ENCODE measurements at places on chromosomes 5 and 9.

DNA sequence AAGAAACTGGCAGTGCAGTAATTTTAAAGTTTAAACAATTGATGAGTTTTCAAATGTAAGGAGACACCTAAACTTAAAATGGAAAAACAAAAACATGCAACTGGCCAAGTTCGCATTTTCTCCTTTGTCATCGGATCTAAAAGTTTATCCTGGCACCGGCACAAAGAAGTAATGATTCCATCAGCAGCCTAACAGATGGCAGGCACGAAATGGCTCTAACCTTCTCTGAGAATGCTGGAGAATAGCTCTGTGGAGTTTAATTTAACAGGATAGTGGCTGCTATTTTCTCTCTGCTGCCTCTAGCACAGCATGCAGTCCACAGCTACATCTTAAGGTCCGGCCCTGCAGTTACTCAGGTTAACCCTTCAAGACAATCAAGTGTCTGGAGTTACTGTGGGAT, 82.2 kb downstream of the PRELID2 start:
- no peak for DNase-seq

DNA sequence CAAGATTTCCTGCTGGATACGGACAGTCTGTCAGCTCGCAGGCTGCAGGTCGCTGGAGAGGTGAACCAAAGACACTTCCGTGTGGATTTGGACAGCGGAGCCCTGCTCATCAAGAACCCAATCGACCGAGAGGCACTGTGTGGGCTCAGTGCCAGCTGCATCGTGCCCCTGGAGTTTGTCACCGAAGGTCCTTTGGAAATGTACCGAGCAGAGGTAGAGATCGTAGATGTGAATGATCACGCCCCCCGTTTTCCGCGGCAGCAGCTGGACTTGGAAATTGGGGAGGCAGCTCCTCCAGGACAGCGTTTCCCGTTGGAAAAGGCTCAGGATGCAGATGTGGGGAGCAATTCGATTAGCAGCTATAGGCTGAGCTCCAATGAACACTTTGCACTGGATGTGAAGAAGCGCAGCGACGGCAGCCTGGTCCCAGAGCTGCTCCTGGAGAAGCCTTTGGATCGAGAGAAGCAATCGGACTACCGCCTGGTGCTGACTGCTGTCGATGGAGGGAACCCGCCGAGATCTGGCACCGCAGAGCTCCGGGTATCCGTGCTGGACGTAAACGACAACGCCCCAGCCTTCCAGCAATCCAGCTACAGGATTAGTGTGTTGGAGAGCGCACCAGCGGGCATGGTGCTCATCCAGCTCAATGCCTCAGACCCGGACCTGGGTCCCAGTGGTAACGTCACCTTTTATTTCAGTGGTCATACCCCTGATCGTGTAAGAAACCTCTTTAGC, 658 bp downstream of the PCDHGC4 start:
- no peak for DNase-seq

GRCh38 chr5:125510651-125511050, 764.2 kb upstream of the ZNF608 start:
- no peak for DNase-seq

DNA sequence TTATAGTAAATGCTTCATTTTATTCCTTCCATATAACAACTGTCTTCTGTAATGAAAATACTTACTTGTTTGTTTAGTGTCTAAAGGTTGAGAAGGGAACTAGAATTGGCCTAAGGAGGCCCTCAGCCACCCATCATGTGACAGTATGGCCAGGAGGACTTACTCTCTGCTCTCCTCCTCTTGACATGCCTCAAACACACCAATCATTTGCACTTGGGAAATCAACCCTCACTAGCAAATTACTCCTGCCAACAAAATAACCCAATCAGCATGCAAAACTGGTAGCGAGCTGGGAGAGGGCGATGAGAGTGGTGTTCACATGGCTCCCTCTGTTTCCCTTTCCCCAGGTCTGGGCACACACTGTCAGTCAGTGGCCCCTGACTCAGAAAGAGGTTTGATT, 58.6 kb upstream of the MEF2C start:
- no peak for DNase-seq

DNA sequence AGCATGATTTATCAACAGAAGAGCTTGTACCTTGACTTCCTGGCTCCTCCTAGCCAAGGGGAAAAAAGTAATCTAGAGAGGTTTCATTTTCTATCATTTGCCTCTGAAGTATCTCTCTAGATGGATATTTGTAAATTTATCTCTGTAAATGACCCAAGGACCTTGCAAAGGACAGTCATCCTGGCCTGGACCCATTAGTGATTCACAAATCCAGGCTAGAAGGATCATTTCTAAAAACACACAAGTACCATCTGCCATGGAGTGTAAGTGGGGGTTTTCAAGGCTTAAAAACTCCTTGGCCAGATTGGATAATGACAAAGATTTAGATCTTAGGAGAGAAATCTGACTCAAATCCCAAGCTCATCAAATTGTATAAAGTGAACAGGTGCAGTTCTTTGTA, 8.1 kb downstream of the TTC23L start:
- no peak for DNase-seq

GRCh38 chr9:81620002-81620390, 69.4 kb downstream of the TLE1 start:
- DNase-seq = peak; percentile 5

DNA sequence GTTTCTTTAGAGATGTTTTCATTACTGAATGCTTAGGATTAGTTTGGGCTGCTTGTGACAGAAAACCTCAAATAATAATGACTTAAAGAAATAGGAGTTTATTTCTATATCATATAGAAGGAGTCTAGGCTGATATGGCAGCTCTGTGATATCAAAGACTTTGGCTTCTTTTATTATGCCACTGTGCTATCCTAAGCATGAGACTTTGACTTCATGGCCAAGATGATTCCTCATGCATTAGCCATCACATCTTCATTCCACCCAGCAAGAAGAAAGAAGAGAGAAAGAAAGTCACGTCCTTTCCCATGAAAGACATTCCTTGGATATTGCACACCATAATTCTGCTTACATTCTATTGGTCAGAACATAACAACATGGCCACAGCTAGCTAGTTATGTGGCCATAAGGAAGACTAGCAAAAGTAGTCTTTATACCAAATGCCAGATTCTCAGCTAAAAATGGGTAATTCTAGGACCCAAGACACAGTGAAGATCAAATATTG, 76.2 kb downstream of the DAPK1 start:
- DNase-seq = no peak

DNA sequence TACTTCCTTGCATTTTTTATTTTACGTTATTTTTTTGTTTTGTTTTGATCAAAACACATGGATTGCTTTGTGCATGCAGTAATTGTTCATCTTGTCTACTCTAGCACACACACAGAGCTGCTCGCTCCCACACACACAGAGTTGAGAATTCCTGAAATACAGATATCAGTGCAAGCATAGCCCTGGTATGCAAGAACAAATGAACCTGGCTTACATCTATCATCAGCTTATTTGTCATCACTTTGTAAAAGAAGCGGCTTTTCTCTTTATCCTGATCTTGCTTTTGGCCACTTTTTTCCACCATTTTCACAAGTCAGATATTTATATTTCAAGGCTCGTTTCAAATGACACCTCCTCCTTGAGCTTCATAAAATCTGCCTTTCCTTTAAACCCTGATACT, 1435.7 kb downstream of the MAT2B start:
- DNase-seq = no peak

DNA sequence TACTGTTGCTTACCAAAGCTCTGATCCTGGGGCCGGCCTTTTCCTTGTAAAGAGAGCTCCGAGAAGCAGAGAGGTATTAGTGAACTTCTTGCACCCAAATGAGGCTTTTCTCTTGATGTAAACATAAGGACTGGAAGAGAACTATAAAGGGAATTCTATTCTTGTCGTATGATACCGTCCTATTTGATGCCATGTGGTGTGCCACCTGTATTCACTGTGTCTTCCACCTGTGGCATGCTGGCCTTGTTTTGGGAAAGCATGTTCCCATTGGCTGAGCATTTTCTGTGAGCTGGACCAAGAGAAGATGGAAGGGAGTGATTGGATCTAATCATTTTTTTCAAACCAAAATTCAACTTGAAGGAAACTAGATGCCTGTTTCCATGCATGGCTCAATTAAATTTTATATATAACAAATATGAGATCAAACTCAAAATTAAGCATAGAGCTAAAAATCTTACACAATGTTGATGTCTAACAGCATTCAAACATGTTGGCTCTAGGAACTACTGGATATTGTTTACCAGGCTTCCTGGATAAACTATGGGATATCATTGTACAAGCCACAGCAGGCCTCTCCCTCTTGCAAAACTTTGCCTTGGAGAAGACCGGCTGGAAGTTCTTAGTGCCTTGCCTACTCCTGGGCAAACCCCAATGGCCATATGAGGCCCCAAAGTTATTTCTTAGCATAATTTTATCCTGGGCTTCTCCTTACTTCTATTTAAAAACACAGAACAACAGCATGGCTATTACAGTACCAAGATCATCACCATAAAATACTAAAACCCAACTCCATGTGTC, 115.3 kb downstream of the TSSK1B start:
- no peak for DNase-seq

DNA sequence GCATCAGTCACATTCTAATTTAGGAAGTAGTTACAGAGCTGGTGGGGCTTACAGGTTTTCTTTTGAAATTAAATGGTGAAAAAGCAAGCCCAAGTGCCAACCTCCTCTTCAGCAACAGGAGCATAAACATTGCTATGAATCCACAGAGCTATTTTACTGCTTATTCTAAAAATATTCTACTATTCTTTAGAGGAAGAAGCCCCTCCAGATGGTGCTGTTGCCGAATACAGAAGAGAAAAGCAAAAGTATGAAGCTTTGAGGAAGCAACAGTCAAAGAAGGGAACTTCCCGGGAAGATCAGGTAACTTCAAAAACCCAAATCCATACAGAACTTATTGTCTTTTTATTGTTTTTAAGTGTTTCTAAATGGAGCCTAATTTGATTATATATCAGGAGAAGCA, 202.8 kb downstream of the CWC27 start:
- DNase-seq = no peak

GRCh38 chr5:151408591-151409230, 38.7 kb upstream of the SLC36A1 start:
- no peak for DNase-seq

DNA sequence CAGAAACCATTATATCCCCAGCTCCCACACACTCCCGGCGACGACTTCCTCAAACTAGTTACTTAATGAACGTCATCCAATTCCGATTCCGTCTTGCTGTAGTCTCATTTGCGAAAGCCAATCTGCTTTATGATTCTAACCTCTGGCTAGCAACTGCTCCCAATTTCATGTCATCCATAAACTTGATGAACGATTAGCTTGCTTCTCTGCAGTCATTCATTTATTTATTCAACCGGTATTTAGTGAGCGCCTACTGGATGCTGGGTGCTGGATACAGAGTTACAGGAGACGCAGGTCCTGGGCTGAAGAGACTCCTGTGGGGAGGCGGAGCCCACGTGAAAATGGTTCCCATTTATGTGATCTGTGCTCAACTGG, 46.2 kb downstream of the TSPAN17 start:
- no peak for DNase-seq

- DNase-seq = no peak
These were observed 62.5 kb downstream of the EXOSC2 start for GRCh38 chr9:130756037-130756436.

- DNase-seq = no peak
These were observed 113.4 kb downstream of the PAPPA start for GRCh38 chr9:116267021-116267420.

DNA sequence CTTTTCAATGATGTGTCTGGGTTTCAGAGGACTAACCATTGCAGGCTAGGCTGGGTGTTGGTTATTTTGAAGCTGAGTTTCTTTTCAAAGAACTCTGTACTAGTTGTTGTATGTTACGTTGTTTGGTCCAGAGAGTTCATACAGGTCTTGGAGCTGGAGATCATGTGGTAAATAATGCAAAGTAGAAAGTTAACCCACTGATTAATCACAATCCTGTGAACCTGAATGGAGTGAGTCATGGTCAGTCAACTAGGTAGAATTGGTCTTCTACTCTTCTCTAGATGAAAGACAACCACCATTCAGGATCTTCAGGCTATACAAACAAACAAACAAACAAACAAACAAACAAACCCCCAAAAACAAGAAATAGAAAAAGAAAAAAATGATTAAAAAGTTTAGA, 388.9 kb upstream of the ACTBL2 start:
- DNase-seq = no peak

GRCh38 chr5:79731775-79732174, 42.1 kb downstream of the CMYA5 start:
- no peak for DNase-seq

- no peak for DNase-seq
These were observed 3.5 kb downstream of the SURF1 start for GRCh38 chr9:133352635-133353340.

- no peak for DNase-seq
These were observed 216.8 kb upstream of the TBC1D2 start for GRCh38 chr9:98472216-98472615.

GRCh38 chr5:87136096-87136495, 131.6 kb upstream of the RASA1 start:
- no peak for DNase-seq

DNA sequence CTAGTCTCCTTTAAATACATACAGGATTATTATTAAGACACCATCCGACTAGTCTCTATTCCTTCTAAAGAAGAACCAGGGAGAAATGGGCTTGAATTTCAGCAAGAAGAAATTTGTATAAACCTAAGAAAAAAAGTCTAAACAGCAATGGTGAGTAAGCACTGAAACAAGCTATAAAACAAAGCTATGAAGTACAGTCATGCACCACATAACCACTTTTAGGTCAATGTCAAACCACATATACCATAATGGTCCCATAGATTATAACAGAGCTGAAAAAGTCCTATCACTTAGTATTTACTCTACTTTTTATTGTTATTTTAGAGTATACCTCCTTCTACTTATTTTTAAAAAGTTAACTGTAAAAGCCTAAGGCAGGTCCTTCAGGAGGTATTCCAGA, 102.0 kb upstream of the NFIB start:
- DNase-seq = no peak

GRCh38 chr5:177309351-177310191, 2.1 kb downstream of the MXD3 start:
- DNase-seq = peak; percentile 70

- DNase-seq = no peak
These were observed 15.0 kb upstream of the DAB2IP start for GRCh38 chr9:121636341-121636865.

- DNase-seq = no peak
These were observed 406.4 kb downstream of the HTR1A start for GRCh38 chr5:63555874-63556273.

DNA sequence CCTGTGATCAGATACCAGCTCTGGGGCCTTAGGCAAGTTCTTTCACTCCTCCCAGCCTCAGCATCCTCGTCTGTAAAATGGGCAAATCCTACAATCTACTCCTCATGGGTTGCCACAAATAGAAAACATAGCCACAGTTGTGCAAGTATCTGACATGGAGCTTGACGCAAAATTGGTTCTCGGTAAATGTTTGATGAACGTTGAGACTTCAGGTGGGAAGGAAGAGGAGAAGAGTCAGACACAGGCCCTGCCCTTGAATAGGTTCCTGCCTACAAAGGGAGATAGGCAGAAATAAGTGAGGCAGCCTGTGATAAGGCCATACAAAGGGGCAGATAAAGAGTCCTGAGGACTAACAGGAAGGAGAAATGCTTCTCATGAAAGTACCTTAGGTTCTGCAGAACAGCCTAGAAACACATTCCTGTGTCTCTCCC, 26.1 kb upstream of the CPEB4 start:
- no peak for DNase-seq

- DNase-seq = no peak
These were observed 28.5 kb downstream of the SPINK5 start for GRCh38 chr5:148091991-148092964.

Measured in stimulated activated CD4-positive, alpha-beta T cell treated with anti-CD3 and anti-CD28 coated beads, Interleukin-4, amount 100 ng/mL, for 1 hour (primary cell).